ENCODE measurements at places on chromosomes 3 and 15. TPM values are rescaled to one million over a fixed set of nuclear protein-coding genes. Genes with fewer than 3 reads are reported as not detected.

The CTXN2 gene
- not detected for total RNA-seq

The SUSD5 gene
- total RNA-seq: 3.6 TPM

The IGSF11 gene
- total RNA-seq: 0.14 TPM

The CCR9 gene
- not detected for total RNA-seq

The CYP11A1 gene
- total RNA-seq: 1.1 TPM

The STRC gene
- not detected for total RNA-seq

The RASL12 gene
- 6.5 TPM for total RNA-seq

The FBXO45 gene
- total RNA-seq: 7.8 TPM

The TM6SF1 gene
- 0.55 TPM for total RNA-seq

The POLQ gene
- total RNA-seq: 1.8 TPM

The CNBP gene
- total RNA-seq: 277 TPM

The C2CD4A gene
- total RNA-seq: not detected

The WDR72 gene
- not detected for total RNA-seq

The SERINC4 gene
- 0.09 TPM for total RNA-seq

The CAV3 gene
- not detected for total RNA-seq

The PLEKHO2 gene
- total RNA-seq: 28.0 TPM

The SAMD7 gene
- not detected for total RNA-seq

The CCDC39 gene
- total RNA-seq: not detected

The UBA7 gene
- total RNA-seq: 39.1 TPM

The RGMA gene
- total RNA-seq: 0.46 TPM

The CYP1A2 gene
- total RNA-seq: not detected

Measured in smooth muscle cell of bladder (primary cell).